ENCODE measurements at places on chromosomes 16 and 17.

GRCh38 chr16:31354394-31355291 lies at the start of gene ITGAX:
Gene ITGAX, plus strand, starts transcription at chr16:31355176. Its CDS starts 79 bp downstream, at chr16:31355255.
- peak; percentile 13 for DNase-seq

- no peak for DNase-seq
Observed at GRCh38 chr16:12240036-12240435, 263.5 kb downstream of the SNX29 start.

- peak; percentile 27 for DNase-seq
Observed at GRCh38 chr17:56111706-56112485, 41.4 kb upstream of the ANKFN1 start.

- no peak for DNase-seq
Observed at GRCh38 chr16:2482708-2483534, 8.0 kb downstream of the TBC1D24 start.

- DNase-seq, result peak; percentile 8
Observed at GRCh38 chr16:87854053-87854906, 15.0 kb downstream of the SLC7A5 start.

GRCh38 chr17:80720610-80721577 lies 176.3 kb downstream of the RPTOR start:
- peak; percentile 88 for DNase-seq

DNA sequence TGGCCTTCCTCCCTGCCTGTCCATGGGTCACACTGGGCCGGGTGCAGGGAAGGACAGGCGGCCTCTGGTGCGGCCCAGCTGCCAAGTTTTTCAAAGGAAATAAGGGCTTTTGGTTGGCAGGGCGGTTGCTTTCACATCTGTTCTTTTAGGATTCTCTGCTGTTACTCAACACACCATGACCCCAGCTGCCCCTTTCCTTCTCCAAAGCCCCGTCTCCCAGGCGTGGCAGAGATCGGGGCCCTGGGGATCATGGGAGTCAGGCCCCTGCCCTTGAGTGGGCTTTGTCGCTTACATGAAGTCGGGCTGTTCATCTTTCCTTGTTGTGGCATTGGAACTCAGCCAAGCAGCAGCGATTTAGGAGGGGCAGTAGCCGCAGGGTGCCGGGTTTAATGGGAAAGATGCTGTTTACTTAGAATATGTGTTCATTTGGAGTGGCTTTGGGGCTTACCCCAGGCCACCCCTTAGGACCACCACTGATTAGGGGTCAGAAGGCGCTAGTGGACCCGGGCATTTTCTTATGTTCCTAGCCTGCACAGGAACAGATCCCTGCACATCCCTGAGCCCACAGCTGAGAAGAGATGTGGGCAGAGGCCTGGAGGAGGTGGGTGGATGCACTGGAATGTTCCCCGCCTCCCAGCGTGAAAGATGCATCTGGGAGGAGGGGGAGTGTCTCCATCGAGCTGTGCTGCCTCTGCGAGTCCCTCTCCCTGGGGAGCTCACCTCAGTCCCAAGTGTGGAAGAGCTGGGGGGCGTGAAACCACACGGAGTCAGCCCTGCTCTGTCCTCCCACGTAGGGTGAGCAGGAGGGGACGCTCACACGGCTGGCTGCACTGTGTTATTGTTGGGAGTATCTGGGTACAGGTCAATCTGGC lies 6.8 kb upstream of the ADCY7 start:
- peak; percentile 63 for DNase-seq

DNA sequence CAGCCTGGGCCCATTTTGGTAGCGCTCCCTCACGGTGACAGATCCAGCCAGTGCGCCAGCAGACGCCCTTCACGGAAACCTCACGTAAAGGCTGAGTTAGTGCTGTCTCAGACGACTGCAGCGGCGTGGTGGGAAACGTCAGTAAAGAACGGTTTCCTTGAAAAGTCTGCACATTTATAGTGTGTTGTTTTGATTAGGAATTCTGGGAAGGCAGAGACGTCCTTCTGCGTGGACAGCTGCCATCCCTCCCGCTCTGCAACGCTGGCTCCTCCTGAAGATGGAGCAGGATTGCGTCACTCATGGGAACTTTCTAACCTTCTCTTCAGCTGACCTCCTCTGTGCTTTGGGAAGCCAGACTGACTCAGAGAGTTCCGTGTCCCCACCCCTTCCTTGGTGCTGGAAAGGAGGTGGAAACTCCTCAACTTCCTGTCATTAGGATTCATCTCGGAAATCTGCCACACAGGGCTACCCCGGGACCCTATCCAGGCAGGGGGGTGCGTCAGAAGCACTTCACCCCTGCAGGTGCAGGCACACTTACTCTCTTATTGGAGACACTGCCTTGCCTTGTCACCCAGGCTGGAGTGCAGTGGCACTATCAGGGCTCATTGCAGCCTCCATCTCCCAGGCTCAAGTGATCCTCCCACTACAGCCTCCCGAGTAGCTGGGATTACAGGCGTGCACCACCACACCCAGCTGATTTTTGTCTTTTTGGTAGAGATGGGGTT lies 24.3 kb upstream of the CRISPLD2 start:
- peak; percentile 97 for DNase-seq

GRCh38 chr16:70746040-70746707 lies 54.8 kb downstream of the VAC14 start:
- peak; percentile 80 for DNase-seq

DNA sequence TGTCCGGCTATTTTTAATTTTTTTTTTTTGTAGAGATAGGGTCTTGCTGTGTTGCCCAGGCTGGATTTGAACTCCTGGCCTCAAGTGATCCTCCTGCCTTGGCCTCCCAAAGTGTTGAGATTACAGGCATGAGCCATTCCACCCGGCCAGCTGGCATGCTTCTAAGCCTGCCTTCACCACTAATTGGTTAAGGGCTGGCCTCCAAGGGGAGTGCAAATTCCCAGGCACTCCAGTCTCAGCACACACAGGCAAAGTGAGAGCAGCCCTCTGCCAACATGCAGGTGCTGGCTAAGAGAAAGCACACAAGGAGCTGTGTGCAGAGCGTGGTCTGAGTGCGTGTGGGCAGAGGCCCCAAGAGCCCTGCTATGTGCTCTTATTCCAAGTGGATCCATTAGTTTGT lies 149.8 kb upstream of the HS3ST2 start:
- DNase-seq, result no peak

DNA sequence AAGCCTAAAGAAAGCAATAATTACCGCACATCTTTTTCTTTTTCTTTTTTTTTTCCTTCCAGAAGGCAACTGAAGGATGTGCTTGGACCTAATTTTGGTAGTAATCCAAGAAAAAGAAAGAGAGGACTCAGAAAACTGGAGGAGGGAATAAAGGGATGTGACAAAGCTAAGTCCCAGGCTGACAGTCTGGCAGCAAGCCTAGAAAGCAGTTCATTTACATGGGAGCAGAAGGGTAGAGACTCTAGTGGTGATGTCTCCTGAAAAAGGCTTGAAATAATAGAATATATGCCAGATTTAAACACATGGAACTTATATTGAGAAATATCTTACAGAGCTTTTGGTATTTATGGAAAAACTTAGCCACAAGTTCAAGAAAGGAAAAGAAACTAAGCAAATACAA lies 101.0 kb upstream of the SHISA6 start:
- DNase-seq, result no peak

- DNase-seq, result no peak
Observed at GRCh38 chr16:31080035-31080629, 5.9 kb downstream of the ZNF646 start.

DNA sequence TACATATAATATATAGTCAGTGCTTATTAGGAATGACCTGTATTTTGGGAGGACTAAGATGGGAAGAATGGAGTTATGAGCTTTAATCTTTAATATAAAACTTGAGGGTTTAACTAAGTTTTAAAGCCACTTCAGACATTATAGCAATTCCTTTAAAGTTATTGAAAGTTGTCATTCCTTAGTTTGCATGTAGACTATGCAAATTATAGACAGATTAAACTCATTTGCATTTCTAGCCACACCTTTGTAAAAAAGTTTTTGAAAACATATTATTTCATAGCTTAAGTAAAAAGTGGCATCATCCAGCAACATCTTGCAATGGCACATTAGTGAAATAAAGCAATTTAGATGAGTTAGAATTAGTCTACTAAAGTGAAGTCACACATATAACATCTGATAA lies 49.8 kb downstream of the C17orf58 start:
- no peak for DNase-seq

GRCh38 chr16:8370374-8371270 lies 219.7 kb downstream of the TMEM114 start:
- DNase-seq, result peak; percentile 1

DNA sequence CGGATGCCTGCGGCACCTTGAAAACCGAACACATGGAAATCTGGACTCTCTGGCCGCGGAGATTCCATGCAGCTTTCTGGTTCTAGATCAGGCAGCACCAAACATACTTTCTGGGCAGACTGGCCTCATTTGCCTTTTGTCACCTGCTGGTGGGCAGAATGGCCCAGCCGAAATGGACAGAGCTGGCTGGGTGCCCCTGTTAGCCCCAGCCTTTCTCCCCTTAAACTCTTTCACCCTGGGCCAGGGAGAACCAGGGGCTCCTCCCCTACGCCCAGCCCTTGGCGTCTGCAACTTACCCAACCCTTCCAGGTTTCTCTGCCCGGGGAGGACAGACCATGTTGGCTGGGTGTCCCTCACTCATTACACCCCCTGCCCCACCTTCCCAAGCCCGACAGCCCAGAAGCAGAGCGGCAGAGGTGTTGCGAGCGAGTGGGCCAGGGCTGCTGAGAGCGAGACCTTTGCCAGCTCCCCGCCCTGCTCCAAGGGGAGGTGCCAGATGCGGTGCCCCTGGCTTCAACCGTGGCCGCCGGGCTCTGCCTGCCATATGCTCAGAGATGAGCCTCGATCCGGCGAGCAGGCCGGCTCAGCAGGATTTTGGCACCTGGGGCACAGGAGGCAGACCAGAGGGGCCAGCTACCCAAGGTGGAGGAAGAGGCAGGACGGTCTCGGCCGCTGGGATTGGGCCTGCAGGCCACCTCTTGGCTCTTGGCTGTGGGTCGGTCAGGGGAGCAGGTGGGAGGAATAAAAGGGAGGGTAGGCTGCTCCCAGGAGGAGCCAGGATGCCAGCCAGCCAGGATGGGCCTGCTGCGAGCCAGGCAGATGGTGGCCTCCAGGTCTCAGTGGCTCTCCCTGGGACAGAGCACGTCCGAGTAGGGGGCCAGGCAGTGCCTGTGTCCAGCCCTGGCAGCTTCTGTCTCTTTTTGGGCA lies 191.3 kb downstream of the NTN1 start:
- DNase-seq, result no peak

DNA sequence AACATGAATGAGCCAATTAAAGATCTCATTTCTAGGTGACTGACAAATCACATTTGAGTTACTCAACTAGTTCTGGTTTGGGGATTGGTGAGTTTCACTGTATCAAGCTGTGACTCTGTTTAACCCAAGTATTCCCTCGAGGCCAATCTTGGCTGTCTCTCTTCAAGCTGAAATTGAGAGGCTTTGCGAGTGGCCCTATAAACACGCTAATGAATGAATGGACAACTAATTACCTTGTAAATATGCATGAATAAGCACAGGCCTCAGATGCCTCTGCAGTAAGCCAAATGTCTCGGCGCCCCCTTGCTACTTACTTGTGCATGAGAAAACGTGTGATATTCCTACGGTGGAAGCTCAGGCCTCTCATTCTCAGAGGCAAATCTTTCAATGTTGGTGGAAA lies 450.3 kb upstream of the PSMD7 start:
- DNase-seq, result no peak

- DNase-seq, result peak; percentile 81
Observed at GRCh38 chr17:39401412-39402243, at the start of gene FBXL20. Gene FBXL20, minus strand, starts transcription at chr17:39401626. Its CDS starts 224 bp downstream, at chr17:39401402.

GRCh38 chr17:53462393-53462811 lies 360.3 kb upstream of the KIF2B start:
- peak; percentile 3 for DNase-seq

GRCh38 chr16:77917971-77918370 lies 104.4 kb upstream of the CLEC3A start:
- no peak for DNase-seq

DNA sequence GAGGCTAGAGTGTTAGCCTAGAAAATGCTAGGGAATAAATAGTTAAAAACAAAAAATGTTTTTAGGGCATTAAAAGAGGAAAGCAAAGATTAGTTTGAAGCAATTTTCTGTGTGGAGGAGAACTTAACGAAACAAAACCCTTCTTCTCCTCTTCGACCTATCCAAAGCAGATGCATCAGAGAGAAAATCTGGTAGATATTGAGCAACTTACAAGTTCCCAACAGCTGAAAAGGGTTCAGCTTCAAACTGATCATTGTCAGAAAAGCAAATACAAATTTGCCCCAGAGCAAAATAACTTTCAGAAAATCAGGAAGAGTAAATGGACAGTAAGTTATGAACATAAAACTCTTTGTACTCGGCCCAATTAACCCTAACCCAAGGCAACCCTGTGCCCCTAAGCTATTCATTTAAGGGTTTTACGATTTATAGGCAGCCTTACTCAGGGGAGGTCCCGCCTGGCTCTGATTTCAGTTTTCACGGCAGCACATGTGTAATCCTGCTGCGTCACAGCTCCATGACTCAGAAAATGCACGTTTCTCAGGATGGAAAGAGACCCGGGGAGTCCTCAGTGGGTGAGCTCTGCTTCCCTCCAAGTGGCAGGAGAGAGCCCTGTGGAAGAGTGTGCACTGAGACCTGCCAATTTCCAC lies 405.7 kb upstream of the SALL1 start:
- peak; percentile 78 for DNase-seq

- DNase-seq, result peak; percentile 83
Observed at GRCh38 chr16:17224879-17225281, 245.9 kb downstream of the XYLT1 start.

DNA sequence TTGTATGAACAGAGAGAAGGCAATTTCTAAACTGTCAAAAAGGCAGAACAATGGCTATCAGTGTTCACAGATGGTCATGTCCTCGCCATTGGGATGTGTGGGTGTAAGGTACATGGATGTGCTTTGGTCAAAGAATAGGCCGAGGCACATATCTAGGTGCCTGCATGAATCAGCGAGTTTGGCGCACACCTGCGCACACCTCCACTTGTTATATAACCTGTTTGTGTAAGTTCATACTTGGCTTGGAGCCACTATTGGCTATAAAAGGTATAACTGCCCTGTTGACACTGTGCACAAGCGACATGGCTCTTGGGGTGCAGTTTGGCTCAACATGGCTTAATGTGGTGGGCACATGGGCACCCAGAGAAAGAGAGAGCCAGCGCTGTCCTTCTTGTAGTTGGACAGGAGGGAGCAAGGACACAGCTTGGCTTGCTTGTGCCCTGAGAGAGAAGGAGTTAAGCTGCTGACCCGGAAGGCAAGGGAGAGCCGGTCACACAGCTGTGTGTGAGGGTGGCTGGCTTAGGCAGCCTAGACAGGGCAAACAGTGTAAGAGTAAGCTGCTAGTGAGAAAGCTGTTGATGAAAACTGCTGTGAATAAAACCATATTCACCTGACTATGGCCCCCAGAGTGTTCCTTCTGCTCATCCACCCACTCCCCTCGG lies 499.1 kb downstream of the KCNJ2 start:
- no peak for DNase-seq

GRCh38 chr16:11553371-11553770 lies 33.3 kb downstream of the LITAF start:
- DNase-seq, result no peak
